ENCODE measurements at places on chromosomes 1 and 21. TPM values are rescaled to one million over a fixed set of nuclear protein-coding genes. Genes with fewer than 3 reads are reported as not detected.

The ARHGAP30 gene
- total RNA-seq: 13.7 TPM

The OR6N1 gene
- not detected for total RNA-seq

The AMY1A gene
- not detected for total RNA-seq

The ANGPTL1 gene
- total RNA-seq: 4.1 TPM

GRCh38 chr1:85289207-85289847 lies 12.9 kb upstream of the BCL10 start:
- DNase-seq: no peak

- DNase-seq: no peak
Observed at GRCh38 chr1:150582371-150582770, 3.0 kb upstream of the MCL1 start.

DNA sequence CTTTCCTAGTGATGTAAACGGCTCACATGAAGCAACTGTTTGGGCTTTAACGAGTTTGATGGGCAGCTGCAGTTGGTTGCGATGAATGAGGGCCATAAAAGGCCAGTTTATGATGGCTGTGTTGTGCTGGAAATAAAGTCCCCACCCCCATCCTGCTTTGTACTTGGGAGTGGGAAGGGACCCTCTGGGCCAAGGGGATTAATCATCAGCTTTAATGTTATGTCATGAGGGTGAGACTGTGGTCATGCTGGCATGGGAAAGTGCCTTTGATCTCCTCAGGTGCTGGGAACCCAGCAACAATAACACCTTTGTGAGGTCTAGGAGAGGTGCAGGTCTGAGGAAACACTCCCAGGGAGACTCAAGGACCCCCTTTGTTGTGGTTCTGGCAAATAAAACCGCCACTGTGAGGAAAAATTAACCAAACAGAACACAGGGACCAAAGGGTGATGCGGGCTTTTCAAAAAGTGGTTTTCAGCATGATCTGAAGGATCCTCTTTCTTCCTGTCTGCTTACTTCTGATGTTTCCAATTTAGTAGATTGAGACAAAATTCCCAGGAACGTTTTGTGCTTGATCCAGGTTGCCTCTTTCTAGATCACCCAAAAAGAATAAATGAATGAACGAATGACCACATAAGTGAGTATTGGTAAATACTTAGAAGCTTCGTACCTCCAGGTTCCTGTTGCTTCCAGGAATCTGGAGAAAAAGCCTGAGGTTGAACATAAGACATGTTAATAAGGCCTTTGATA lies 257.8 kb upstream of the HOOK1 start:
- DNase-seq: no peak

- no peak for DNase-seq
Observed at GRCh38 chr1:20358761-20359263, 68.1 kb downstream of the VWA5B1 start.

DNA sequence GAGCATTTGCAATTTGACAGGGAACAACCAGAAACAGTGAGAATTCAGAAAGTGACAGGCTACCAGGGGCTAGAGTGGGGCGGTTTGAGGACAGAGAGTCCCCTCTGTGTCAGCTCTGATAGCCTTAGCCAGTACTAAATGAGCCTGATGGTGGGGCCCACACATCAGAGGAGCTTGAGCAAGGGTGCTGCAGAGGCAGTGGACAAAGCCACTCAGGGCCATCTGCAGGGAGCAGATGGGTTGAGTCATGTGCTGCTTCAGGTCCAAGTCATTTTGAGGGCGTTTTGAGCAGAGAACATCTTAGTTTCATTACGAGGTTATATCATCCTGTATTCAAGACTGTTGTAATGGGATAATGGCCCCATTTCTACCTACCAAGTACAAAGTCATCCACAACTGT lies 7.7 kb downstream of the LRRC52 start:
- no peak for DNase-seq
